ENCODE measurements at places on chromosomes 13 and 19. TPM values are rescaled to one million over a fixed set of nuclear protein-coding genes. Genes with fewer than 3 reads are reported as not detected.

The KIR3DL2 gene
- not detected for total RNA-seq

The ZNF497 gene
- total RNA-seq: 0.29 TPM

The DKKL1 gene
- total RNA-seq: 0.50 TPM

The IZUMO4 gene
- 1.3 TPM for total RNA-seq

The ZNF429 gene
- 7.1 TPM for total RNA-seq

The CCNE1 gene
- 1.8 TPM for total RNA-seq

The PSG7 gene
- not detected for total RNA-seq

The SPACA4 gene
- not detected for total RNA-seq

The INSL3 gene
- not detected for total RNA-seq

The GRAMD1A gene
- 70.4 TPM for total RNA-seq

The ZSCAN4 gene
- not detected for total RNA-seq

The PEX11G gene
- total RNA-seq: 2.4 TPM

The ATXN8OS gene
- not detected for total RNA-seq

The IGFL3 gene
- not detected for total RNA-seq

The CSNK1G2 gene
- 39.0 TPM for total RNA-seq

The CDX2 gene
- total RNA-seq: not detected

The SLITRK1 gene
- not detected for total RNA-seq

The CYSLTR2 gene
- total RNA-seq: 0.37 TPM

The TSEN34 gene
- 114 TPM for total RNA-seq

The MIPEP gene
- 9.5 TPM for total RNA-seq

The ZNF763 gene
- total RNA-seq: 1.1 TPM

The CEACAM6 gene
- not detected for total RNA-seq

The CASP14 gene
- not detected for total RNA-seq

The OSCAR gene
- not detected for total RNA-seq

The DCAF15 gene
- 9.0 TPM for total RNA-seq

The MBD3L2 gene
- not detected for total RNA-seq

The TIMM29 gene
- 27.0 TPM for total RNA-seq

The CERS1 gene
- 0.56 TPM for total RNA-seq

The KIR2DL3 gene
- total RNA-seq: not detected

The VSTM2B gene
- total RNA-seq: not detected

The RFPL4AL1 gene
- not detected for total RNA-seq

The KRTDAP gene
- not detected for total RNA-seq

The FCAR gene
- total RNA-seq: not detected

The KANK3 gene
- total RNA-seq: 1.00 TPM

The EFNA2 gene
- total RNA-seq: not detected

The LCP1 gene
- total RNA-seq: 1.4 TPM

The KLF1 gene
- not detected for total RNA-seq

The ATP4A gene
- total RNA-seq: not detected

The TNPO2 gene
- 45.1 TPM for total RNA-seq

The BRSK1 gene
- total RNA-seq: 4.6 TPM

The GFY gene
- not detected for total RNA-seq

The DDX49 gene
- 85.2 TPM for total RNA-seq

The NBEA gene
- 2.0 TPM for total RNA-seq

The NOTCH3 gene
- 66.9 TPM for total RNA-seq

The EEF2 gene
- total RNA-seq: 3,060 TPM

The DPF1 gene
- total RNA-seq: not detected

The SERPINE3 gene
- not detected for total RNA-seq

The CNFN gene
- not detected for total RNA-seq

The FXYD1 gene
- 1.3 TPM for total RNA-seq

The SOX1 gene
- not detected for total RNA-seq

The PCSK4 gene
- total RNA-seq: 0.19 TPM

The C19orf12 gene
- 19.2 TPM for total RNA-seq

The CLDN10 gene
- not detected for total RNA-seq

The NLRP4 gene
- total RNA-seq: not detected

The CPT1C gene
- total RNA-seq: 3.7 TPM

The PROZ gene
- total RNA-seq: not detected
